ENCODE measurements at places on chromosomes 4 and X.

DNA sequence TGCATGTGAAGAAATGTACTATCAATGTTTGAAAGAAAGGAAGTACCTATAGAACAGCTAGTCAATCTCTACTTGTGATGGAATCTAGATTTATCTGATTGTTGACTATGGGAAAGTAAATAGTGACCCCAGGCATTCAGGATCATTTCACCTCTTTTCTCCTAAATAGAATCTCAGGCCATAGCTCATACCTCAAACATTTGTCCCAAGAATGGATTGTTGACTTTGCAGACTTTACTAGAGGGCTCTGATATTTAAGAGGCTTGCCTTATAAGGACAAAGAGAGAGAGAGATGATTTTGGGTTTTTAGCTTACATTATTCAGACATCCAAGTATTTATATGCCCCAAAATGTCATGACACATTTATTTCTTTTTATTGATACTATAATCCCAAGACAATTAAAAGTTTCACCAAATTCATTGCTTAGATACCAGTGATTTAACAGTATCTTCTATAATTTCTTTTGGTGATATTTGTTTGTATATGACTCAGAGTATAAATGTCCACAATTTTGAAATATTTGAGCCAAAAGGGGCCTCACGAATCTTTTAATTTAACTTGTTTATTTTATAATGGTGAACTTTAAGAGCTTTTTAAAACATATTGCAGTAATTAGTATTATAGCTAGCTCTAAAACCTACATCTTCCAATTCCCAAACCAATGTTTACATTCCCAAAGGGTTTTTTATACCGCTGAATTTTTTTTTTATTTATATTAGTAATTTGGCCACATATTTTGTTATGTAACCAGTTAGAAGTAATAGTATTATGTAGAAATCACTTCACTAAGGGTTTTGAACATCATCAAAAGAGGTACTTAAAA is 614.1 kb downstream of the PCDH7 start:
- DNase-seq: no peak

GRCh38 chrX:20463296-20464075 is 196.8 kb upstream of the RPS6KA3 start:
- DNase-seq: no peak

DNA sequence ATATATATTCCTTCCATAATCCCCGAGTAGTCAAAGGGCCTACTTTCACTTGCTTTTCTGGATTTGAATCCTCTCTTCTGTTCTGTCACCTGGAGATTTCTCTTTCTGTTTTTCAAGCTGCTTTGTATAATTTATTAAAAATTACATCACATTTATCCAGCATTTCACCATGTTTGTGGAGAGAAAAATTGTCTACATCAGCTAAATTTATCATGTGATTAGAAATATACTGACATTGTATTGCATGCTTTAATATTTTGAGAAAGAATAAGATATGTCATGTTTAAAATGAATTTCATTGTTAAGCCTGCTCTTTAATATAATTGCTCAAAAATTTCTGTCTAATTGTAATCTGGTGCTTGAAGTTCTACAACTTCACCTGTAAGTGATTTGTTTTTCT is 323.1 kb upstream of the DKK2 start:
- DNase-seq: no peak

DNA sequence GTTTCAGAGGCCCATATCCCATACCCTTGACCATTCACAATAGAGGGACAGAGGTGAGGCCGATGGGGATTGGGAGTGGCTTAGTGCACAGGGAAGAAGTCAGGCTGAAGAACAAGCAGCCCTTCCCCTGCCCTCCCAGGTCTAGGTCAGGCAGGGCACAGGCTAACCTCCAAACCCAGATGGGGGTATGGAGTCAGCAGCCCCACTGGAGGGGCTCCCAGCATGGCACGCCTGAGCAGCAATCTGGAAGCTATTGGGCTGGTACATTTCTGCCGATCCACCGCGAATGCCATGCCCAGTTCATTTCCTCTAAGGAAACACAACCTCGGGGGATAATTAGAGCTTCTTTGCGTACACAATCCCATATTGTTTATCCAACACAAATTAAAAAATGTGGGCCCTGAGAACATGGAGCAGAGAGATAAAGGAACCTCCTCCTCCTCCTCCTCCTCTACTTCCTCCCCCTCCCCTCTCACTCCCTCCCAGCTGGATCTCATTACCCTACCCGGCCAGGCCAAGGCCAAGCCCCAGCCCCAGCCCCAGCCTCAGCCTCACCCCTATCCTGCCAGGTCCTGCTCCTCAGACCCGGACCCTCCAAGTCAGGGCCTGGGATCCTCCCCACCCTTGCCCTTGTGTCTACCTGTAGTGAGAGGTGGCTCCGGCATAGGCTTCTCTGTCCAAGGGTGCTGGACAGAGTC is 83.0 kb downstream of the PJA1 start:
- no peak for DNase-seq

- peak; percentile 47 for DNase-seq
These were observed 330.1 kb downstream of the BMPR1B start for GRCh38 chr4:95087657-95088455.

GRCh38 chr4:72525938-72526337 is 43.1 kb downstream of the ADAMTS3 start:
- DNase-seq: peak; percentile 67

DNA sequence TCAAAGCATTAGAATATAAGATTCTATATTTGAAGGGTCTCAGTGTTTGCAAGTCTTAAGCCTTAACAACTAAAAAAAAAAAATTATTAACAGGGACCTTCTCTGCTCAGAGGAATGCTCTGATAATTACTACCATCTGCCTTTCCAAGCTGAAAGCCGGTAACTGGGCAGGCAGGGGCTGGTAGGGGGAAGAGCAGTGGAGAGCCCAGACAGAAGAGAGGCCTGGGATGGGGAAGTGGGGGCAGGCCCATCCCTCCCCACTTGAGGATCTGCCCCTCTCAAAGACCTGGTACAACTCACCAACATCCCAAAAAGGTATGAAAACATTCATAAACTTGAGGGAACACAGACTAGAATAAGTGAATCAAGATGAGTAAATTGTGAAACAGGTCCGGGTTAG is 113.9 kb downstream of the QDPR start:
- DNase-seq: peak; percentile 1

GRCh38 chr4:129747756-129748155 is 651.8 kb downstream of the C4orf33 start:
- no peak for DNase-seq

GRCh38 chrX:115363372-115363771 is 73.9 kb downstream of the LUZP4 start:
- no peak for DNase-seq

- no peak for DNase-seq
These were observed 85.2 kb downstream of the MAPK10 start for GRCh38 chr4:86274642-86275041.

DNA sequence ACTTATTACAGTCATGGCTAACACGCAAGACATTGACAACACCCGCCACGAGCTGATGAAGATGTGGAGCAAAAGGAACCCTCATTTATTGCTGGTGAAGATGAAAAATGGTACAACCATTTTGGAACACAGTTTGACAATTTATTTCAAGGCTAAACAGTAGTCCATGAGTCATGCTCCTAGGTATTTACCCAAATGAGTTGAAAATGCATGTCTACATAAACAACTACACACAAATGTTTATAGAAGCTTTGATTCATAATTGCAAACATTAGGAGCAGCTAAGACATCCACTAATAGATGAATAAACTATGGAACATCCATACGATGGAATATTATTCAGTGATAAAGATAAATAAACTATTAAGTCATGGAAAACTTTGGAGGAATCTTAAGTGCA is 580.1 kb downstream of the RAPGEF2 start:
- DNase-seq: no peak

GRCh38 chr4:180617196-180617595 is 1626.0 kb upstream of the TENM3 start:
- DNase-seq: peak; percentile 4

DNA sequence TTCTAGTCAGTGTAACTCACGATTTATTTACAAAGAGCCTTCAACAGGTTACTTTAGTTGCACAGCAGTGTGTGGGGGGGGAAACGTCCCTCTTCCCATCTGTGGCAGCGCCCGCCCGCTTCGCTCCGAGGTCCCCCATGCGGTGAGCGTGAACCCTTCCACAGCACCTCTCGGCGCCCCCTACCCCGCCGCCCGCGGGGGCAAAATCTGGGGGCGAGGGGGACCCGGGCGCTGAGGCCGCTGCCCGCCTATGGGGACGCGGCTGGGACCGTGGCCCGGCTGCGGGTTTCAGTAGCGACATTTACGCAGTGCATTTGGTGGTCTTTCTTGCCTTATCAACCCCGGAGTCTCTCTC is 6.4 kb downstream of the NKX6-1 start:
- no peak for DNase-seq

DNA sequence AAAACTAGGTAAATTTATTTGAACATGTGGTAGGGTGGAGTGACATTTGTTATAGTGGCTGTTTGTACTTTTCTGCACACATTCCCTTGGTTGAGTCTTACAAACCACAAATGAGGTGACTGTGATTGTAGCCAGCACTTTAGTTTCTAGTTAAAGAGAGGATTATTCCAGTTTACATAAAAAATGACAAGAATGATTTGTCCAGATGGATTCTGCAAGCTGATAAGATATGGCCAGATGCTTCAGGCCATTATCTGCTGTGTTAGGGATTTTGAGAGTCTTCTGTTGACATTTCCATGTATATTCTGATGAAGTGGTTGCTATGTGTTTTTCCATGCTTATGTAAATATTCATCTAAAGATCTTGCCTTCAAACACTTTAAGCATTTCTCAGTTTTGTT is 31.0 kb upstream of the PDE5A start:
- peak; percentile 51 for DNase-seq

GRCh38 chr4:54509057-54509456 is 148.7 kb upstream of the KIT start:
- DNase-seq: no peak

- DNase-seq: no peak
These were observed 12.0 kb upstream of the CD38 start for GRCh38 chr4:15765910-15766697.

DNA sequence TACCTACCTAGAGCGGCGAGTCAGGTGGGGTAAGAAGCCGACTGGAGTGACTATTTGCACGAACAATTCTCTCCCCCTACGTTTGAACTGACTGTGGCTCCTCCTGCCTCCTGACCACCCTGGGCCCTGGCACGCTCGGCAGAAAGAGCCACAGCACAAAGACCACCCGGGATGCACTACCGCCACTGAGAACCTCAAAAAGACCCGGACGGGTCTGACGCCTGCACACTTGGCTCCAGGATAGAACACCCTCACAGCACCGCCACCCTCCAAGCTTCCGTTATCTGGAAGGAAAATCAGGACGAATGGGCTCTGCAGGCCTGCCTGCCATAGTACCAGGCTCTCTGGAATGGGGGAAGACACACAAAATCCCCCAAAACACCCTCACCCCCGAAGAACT is 2.2 kb downstream of the LRPAP1 start:
- no peak for DNase-seq

DNA sequence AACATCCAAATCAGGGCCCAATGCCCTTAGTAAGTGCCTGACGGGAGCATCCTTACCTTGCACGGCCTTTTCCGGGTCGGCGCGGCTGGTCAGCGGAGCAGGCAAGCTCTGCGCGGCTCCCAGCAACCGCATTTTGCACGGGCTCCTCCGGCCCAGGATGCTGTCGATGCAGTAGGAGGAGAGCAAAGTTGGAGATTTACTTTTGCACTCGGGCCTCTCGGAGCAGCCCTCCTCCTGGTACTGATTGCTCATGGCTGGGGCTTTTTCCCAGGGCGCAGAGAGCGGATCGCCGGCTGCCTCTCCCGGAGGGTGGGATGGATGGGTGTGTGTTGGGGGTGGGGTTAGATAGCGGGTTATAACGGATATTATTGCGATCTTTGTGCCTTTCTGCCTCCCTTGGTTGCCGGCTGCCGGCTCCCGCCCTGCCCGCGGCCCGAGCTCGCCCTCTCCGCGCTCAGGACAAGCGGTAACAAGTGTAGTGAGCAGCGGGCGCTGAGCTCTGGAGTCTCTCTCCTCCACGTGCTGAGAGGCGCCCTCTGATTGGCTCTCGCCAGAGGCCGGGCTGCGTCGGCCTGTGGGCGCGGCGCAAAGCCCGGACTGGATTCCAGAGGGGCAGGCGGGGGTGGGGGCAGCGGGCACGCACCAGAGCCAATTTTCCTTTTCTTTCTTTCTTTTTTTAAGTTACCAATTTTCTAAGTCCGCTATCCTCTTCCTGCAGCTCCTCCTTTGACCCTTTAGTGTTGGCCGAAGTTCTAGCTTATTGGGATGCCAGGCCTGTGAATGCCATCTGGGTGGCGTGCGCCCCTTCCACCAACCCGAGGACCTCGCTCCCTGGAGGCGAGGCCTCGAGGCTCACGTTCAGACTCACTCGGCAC is at the start of gene ARX:
Gene ARX, minus strand, starts transcription at position 480 of the 875 bp plus-strand sequence. Its CDS starts 228 bp downstream, at position 252.
- peak; percentile 53 for DNase-seq

- DNase-seq: no peak
These were observed 1250.6 kb downstream of the ADGRL3 start for GRCh38 chr4:62450740-62451139.

- peak; percentile 59 for DNase-seq
These were observed 2236.0 kb upstream of the AGA start for GRCh38 chr4:179678093-179678814.

GRCh38 chr4:123418351-123418931 is 21.8 kb downstream of the SPRY1 start:
- DNase-seq: peak; percentile 92

GRCh38 chrX:17737710-17737985 is 355 bp downstream of the SCML1 start:
- DNase-seq: no peak

DNA sequence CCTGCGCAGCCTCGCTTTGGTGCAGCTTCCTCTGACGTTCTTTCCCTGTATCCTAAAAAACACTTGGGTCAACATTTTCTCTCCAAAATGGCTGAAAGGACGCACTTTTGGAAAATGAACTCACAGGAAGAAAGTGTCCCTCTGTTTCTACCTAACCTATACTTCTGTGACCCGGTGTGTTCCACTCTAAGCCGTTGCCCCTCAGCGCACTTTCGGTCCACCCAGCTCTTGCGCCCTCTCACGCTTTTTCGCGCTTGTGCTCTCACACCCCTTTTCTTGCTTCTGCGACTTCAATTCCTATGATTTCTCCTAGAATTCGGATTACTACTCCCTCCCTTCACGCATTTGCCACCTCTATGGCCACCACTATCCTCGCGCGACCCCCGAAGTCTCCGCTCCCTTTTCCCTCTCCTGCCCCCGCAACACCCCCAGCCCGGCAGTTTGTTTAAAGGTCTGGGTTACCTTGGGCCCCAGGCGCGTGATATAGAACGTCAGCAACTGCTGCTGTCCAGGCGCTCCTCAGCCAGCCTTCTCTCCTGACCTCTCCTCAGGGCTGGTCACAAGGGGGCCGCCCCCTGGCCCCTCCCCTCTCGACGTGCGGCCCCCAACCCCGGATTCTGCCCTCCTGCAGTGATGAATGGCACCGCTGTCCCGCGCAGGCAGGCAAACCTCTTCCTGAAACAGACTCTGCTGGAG is at the start of gene USP51:
Gene USP51, minus strand, starts transcription at position 535 of the 696 bp plus-strand sequence. CDS start 909 bp downstream, outside the sequence.
- DNase-seq: peak; percentile 7

- no peak for DNase-seq
These were observed 43.1 kb downstream of the HPGD start for GRCh38 chr4:174479140-174479539.

GRCh38 chr4:172995704-172996103 is 172.9 kb upstream of the GALNT7 start:
- no peak for DNase-seq

- DNase-seq: peak; percentile 68
These were observed 80.9 kb upstream of the TLR3 start for GRCh38 chr4:185987961-185988627.
